Pulmonary artery endothelial cell (primary cell): ENCODE measurements at places on chromosomes 1 and 21. TPM values are rescaled to one million over a fixed set of nuclear protein-coding genes. Genes with fewer than 3 reads are reported as not detected.

The IGSF8 gene
- total RNA-seq = 9.6 and 13.4 TPM in 2 replicates

The DPM3 gene
- total RNA-seq = 29.2 and 31.1 TPM in 2 replicates

The TEDDM1 gene
- not detected in 2 replicates for total RNA-seq

The TLCD4 gene
- total RNA-seq = under 0.01 and 0.04 TPM in 2 replicates

The MATN1 gene
- total RNA-seq = not detected in 2 replicates

The S100A7A gene
- total RNA-seq = not detected in 2 replicates

The CFHR3 gene
- total RNA-seq = not detected in 2 replicates

The TMEM39B gene
- total RNA-seq = 12.1 and 14.4 TPM in 2 replicates

The SIM2 gene
- total RNA-seq = 0.07 TPM in 1 of 2 replicates, not detected in the other

The TNNT2 gene
- total RNA-seq = not detected in 2 replicates

The NPHS2 gene
- not detected in 2 replicates for total RNA-seq
